Endothelial cell of umbilical vein (primary cell): ENCODE measurements at places on chromosomes 4 and X. TPM values are rescaled to one million over a fixed set of nuclear protein-coding genes. Genes with fewer than 3 reads are reported as not detected.

TACR3 gene
- not detected in 2 replicates for total RNA-seq

EPHA5 gene
- 0.31 and 1.3 TPM in 2 replicates for total RNA-seq

SAGE1 gene
- total RNA-seq: not detected in 2 replicates

ARHGAP6 gene
- total RNA-seq: 0.69 and 1.4 TPM in 2 replicates

SCLT1 gene
- 14.0 and 16.3 TPM in 2 replicates for total RNA-seq

PPP3CA gene
- 40.3 and 43.3 TPM in 2 replicates for total RNA-seq

ITM2A gene
- total RNA-seq: 3.9 and 5.6 TPM in 2 replicates

ARSD gene
- 16.4 and 18.6 TPM in 2 replicates for total RNA-seq

AR gene
- total RNA-seq: 10.9 and 16.0 TPM in 2 replicates

AFP gene
- total RNA-seq: not detected in 2 replicates
